CD8-positive, alpha-beta T cell (primary cell): ENCODE measurements at places on chromosomes 6 and 20.

DNA sequence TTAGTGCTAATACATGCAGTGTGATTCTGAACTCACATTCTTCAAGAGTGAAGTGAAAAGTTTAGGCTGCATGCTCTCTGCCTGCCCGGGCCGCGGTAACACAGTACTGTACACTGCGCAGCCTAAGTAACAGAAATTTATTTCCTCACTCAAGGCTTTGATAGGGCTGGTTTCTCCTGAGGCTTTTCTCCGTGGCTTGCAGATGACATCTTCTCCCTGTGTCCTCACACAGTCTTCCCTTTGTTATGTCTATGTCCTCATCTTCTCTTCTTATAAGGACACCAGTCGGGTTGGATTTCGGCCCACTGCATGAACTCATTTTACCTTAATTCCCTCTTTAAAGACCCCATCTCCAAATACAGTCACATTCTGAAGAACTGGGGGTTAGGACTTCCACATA is 51.1 kb upstream of the TMEM170B start:
- no peak for DNase-seq

DNA sequence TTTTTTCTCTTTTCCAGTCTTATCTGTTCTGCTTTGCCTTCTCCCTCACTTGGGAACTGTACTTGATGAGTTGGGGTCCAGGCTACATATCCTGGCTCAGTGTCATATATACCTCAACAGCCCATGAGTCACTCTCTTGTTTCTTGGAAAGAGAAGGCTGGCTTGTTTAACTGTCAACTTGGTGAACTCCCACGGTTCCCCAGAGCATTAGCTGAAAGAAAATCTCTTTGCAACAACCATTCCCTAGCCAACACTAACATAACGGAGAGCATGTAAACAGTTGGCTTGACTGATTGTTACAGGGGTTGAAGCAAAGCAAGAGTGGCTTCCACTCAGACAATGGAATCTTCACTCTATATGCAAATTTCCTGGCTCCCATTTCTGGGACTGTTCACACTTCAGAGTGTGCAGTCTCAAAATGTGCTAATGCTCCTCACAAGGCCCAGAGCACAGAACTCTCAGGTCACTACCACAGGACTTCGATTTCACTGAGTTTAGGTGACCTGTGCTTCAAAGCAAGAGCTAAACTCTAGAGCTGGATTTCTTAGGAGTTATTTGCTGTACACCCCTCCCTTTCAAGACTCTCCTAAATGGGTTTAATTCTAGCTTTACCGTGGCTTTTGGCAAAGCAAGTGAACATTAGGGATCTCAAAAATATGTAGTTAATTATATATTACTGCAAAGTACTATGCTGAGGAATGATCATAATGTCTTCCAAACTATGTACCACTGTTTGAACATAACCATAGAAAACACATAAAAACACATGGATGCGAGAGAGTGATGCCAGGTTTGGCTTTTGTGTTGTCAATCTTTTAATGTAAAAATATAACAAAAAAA is 609.8 kb downstream of the RFPL4B start:
- DNase-seq, result no peak

GRCh38 chr6:165880686-165881085 is 217.6 kb upstream of the PDE10A start:
- DNase-seq, result no peak

DNA sequence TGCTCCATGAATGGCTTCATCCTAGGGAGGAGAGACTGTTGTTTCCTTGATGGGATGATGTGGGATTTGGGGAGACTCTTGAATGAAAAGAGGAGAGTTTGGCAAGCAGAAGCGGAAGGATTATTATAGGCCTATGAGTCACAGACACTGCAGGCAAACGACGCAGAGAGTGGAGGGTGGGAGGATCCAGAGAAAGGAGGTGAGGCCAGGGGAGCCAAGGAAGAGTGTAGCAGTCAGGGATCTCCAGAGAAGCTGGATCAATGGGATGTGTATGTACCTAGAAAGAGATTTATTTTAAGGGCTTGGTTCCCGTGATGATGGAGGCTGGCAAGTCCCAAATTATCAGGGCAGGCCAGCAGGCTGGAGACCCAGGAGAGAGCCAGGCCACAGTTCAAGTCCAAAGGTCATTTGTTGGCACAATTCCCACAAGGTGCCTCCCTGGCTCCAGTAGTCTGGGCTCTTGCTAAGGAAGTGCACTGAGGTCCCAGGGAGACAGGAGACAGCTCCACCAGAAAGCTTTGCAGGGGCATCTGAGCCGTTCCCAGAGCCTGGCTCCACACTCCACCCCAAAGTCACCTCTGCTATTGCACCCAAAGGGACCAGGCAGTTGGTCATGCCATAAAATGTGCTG is 76.0 kb downstream of the ADTRP start:
- no peak for DNase-seq

GRCh38 chr20:51884561-51884960 is 82.2 kb upstream of the SALL4 start:
- DNase-seq, result no peak

DNA sequence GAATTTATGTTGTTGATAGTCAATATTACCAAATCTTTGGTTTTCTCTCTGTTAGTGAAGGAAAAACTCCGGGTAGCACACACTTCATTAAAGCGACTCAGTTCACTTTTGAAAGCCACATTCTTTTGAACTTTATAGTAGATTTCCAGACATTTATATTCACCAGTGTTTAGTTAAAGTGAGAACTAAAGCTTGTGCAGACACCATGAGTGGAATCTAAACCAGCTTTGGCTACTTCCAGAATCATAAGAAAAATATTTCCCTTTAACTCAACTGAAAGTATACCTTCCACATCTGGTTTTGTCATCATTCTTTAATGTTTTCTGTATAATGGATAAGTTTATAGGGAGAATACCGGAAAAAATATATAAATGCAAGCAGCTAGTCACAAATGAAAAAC is 92.1 kb upstream of the COL21A1 start:
- DNase-seq, result no peak

DNA sequence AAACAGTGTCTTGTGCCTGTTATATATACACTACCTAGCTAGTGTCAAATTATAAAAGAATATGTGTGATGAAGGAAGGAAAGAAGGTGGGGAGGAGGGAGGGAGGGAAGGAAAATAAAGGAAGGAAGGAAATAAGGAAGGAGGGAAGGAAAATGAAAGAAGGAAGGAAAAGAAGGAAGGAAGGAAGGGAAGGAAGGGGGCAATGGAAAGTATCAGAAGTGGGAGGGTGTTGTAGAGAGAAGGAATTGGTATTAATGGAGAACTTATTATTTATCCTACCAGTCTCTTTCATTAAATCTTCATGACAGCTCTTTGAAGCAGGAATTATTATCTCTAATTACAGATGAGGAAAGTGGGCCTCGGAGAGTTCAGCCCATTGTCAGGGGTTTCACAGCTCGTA is 202.4 kb downstream of the SAMD5 start:
- DNase-seq, result no peak

DNA sequence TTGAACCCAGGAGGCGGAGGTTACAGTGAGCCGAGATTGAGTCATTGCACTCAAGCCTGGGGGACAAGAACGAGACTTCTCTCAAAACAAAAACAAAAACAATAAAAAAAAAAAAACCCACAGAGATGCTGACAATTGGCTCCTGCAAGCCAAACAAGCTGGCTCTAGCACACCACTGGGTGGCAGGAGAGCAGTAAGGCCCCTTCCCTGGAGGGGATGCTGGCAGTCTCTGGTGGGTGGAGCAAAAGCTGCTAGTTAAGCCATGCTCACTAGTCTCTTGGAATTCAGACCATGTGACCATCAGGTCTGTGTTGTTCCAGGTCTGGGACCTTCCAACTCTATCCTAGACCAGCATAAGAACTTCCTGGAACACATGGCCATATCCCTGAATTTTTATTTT is 18.9 kb upstream of the DSN1 start:
- DNase-seq, result no peak

DNA sequence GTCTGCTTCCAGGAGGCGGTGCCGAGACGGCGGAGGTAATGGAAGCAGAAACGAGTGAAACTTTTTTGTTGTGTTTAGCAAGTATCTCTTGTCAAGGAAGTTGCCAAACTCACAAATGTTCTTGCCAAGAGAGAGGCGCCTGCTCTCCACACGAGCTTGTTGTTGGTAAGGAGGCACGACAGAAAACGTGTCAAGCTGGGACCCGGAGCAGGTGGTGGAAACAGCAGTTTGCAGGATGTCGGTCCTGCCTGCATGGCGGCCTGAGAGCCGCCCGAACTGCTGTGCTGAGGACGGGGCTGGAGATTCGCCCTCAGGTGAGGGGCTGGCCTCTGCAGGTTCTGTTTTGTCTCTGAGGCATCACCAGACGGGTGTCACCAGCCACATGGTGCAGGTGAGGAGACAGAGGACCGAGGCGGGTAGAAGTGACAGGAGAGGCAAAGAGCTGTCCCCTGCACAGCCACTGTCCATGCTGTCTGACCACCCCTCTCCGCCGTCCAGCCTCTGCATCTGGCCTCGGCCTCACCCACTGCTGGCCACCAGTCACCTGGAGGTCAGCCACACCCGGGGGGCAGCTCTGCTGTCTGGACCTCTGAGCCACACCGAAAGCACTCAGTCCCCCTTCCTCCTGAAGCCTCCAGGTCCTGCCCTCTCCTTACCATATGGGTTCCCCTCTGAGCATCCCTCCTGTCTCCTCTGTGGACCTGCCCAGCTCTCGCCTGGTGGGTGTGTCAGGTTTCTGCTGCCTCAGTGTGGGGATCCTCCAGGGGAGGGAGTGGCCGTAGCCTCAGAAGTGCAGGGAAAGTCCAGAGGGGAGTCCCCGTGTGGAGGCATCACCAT is 261.5 kb downstream of the TAF4 start:
- DNase-seq, result no peak

DNA sequence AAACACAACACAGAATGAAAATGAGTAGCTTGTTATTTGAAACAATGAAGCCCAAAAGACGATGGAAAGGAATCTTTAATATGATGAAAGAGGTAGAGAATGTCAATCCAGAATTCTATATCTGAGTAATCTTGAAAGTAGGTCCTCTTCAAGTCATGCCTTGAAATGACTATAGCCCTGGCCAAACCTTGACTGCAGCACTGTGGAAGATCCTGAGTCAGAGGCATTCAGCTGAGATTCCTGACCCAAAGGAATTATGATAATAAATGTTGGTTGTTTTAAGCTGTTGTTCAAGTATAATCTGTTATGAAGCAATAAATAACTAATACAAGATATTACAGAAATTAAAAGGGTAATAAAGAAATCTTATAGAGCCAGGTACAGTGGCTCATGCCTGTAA is 64.8 kb downstream of the IBTK start:
- no peak for DNase-seq

- DNase-seq, result no peak
Measured at GRCh38 chr6:167700199-167700598, 126.5 kb upstream of the AFDN start.

GRCh38 chr6:34152042-34152524 is 6.2 kb upstream of the GRM4 start:
- no peak for DNase-seq

- no peak for DNase-seq
Measured at GRCh38 chr6:148169706-148170105, 172.9 kb upstream of the SASH1 start.

GRCh38 chr6:163720460-163721235 is 306.1 kb downstream of the QKI start:
- no peak for DNase-seq

DNA sequence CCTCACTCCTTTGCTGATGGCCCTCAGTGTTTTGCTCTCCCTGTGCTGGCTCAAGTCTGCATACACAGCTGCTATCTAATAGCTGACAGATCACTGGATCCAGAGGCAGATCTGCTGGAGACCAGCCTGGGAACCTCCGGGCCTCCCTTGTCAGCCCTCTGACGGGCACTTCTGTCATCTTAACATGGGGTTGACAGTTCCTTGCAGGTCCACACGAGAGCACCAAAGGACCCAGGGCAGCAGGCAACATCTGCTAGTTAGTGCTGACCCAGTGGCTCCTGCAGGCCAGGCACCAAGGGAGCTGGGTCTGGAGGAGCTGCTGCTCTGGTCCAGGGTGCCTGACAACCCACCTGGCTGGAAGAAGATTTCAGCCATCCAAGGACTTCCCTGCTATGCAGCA is 208.1 kb downstream of the UST start:
- no peak for DNase-seq

- no peak for DNase-seq
Measured at GRCh38 chr6:161336479-161336878, 62.6 kb upstream of the AGPAT4 start.

- no peak for DNase-seq
Measured at GRCh38 chr6:133889557-133890403, 867 bp downstream of the TCF21 start.

DNA sequence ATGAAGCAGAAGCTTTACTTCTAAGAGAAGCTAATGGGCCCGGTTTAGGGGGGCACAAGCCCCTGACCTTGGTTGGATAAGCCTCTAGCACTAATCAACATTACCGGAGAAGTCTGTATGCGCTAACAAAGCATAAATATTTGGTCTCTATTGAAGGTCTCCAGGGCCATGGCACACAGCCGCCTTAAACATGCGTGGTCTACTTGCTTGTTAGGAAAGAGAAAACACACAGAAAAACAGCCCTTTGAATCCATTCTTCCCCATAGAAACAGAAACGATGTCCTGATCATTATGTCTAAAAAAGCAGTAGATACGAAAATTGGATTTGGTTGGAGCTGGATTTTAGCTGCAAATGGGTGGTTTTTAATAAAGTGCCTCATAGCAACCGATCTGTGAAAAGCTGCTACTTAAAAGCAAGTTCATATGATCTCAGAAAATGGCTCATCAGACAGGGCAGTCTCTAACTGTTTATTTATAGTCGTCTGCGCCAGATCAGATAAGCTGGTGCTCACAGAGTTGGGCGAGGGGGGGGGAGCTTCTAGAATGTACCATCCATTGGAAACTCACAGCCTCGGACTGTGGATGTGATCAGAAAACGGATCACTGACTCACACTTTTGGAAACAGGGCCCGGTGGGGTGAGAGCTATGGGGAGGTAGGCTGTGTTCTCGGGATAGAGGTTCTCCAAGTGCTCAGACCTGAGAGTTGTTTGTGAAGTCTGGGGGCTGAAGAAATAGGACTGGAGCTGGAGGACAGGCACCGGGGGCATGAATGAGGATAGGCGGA is 35.3 kb upstream of the APCDD1L start:
- DNase-seq, result no peak

- DNase-seq, result no peak
Measured at GRCh38 chr20:21513881-21514540, at the start of gene NKX2-2. NKX2-2 (minus strand) TSS chr20:21514064; CDS start chr20:21513669, 395 bp downstream.

- no peak for DNase-seq
Measured at GRCh38 chr6:45983062-45983461, 32.6 kb downstream of the CLIC5 start.

- no peak for DNase-seq
Measured at GRCh38 chr6:154920495-154921200, 74.5 kb upstream of the TIAM2 start.

- DNase-seq, result peak; percentile 60
Measured at GRCh38 chr6:166512567-166512966, 73.9 kb downstream of the RAMACL start.

GRCh38 chr6:101851911-101852310 is 458.4 kb downstream of the GRIK2 start:
- no peak for DNase-seq
